GM20000 (cell line): ENCODE measurements at places on chromosomes 2 and 18.
A peak's percentile ranks its signal among the peaks of the same experiment; 100 is the strongest.

GRCh38 chr18:49865401-49865800 is 52.1 kb upstream of the ACAA2 start:
- DNase-seq = no peak

DNA sequence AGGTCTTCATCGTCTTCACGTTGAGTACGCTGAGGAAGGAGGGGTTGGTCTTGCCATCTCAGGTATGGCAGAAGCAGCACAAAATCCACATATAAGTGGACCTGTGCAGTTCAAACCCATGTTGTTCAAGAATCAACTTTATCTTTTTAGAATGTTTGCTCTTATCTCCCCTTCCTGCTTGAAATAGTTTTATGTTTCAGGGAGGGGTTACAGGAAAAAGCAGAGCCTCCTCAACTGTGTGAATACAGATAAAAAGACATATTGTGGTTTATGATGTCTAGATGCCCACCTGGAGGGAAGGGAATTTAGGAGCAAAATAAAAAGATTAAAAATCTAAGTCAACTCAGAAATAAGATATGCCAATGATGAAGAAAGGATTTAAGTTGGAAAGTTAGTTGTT is 75.9 kb downstream of the VRK2 start:
- DNase-seq = no peak

DNA sequence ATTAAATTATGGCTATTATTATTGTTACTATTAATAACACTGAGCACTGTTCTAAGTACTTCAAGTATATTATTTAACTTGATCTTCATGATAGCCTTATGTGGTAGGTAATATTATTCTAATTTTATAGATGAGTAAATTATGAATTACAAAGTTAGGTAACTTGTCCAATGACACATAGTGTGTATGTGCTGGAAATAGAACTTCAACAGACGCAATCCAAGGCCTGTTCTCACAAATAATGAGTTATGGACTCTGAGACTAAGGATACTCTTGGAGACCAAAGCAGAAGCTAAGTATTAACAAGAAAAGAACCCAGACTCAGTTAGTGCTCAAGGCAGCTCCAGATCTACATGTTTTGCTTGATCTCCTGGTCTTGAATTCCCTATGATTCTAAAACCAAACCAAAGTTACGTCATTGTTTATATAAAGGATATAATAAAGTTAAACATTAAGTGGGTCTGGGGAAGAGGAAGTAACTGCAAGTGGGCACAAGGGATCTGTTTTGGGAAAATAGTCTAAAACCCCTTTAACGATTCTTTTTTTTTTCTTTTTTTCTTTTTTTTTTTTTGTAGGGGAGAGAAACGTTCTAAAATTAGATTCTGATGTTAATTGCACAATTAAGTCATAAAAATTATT is 211.3 kb downstream of the ERBB4 start:
- DNase-seq = no peak

DNA sequence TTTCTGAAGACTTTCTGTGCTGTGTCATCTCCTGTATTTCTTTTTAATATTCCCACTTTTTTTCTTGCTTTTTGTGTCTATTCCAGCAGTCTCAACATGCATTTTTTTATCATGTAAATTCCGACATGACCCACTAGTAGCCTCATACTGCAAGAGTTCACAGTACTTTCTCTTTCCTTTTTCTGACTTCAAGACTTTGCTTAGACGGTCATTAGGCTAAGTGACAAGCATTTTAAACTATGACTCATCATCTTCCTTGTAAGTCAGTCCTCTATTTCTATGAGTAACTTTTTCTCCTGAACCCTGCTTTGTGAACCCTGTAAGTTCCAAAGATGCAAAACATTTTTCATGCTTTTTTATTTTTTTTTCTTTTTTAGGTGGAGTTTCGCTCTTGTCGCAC is 381.2 kb downstream of the TXNL1 start:
- DNase-seq = peak; percentile 20

- DNase-seq = no peak
Observed at GRCh38 chr2:85987266-85988174, 98.7 kb upstream of the ST3GAL5 start.

DNA sequence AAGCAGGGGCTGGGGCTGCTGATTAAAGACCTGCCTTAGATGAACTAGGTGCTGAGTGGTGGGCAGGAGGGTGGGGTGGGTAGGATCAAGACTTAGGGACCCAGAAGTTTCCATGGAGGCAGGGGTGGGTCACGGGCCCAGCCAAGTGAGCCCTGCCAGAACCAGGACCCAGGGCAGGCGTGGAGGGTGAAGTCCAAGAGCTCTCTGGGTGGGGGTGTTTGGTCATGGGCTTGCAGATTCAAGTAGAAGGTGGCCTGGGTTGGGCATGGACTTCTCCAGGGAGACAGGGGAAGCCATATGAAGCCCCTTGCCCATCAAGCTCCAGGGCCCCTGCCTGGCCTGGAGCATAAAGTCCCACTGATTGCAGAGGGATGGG is 168.8 kb downstream of the SMAD7 start:
- no peak for DNase-seq

GRCh38 chr18:48852292-48852691 is 98.5 kb downstream of the SMAD7 start:
- no peak for DNase-seq

DNA sequence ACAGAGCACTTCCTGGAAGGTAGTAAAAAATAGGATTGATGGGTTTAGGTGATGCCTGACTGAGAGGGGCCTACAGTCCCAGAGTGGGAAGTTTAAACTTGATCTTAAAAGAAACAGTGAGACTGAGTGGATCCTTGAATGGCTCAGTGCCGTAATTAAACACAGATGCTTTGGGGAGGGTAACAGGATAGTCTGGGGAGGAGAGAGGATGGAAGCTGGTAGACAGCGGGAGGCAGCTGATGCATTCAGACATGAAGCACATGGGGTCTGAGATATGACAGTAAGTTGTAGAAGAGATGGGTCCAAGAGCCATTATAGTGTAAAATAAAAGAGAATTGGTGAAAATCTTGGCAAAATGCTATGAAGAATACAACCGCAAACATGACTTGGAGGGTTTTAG is 54.4 kb downstream of the AOX1 start:
- DNase-seq = no peak

DNA sequence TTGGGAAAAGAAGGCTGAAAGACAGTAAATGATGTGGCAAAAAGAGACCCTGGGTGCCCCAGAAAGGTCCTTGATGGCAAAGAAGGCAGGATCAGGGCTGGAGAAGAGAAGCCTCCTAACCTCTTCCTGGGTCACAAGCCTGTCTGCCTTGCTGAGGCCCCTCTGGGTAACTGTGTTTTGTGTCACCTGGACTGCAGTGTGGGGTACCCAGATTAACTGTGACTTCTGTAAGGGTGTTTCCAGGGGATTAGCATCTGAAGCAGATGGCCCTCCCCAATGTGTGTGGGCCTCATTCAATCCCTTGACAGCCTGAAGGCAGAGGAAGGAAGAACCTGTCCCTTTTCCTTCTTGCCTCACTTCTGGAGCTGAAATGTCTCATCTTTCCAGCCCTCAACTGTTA is 35.6 kb upstream of the APCDD1 start:
- no peak for DNase-seq

- DNase-seq = no peak
Observed at GRCh38 chr2:204972606-204973336, 427.5 kb downstream of the PARD3B start.

- DNase-seq = no peak
Observed at GRCh38 chr2:215355801-215356200, 43.9 kb downstream of the ATIC start.

DNA sequence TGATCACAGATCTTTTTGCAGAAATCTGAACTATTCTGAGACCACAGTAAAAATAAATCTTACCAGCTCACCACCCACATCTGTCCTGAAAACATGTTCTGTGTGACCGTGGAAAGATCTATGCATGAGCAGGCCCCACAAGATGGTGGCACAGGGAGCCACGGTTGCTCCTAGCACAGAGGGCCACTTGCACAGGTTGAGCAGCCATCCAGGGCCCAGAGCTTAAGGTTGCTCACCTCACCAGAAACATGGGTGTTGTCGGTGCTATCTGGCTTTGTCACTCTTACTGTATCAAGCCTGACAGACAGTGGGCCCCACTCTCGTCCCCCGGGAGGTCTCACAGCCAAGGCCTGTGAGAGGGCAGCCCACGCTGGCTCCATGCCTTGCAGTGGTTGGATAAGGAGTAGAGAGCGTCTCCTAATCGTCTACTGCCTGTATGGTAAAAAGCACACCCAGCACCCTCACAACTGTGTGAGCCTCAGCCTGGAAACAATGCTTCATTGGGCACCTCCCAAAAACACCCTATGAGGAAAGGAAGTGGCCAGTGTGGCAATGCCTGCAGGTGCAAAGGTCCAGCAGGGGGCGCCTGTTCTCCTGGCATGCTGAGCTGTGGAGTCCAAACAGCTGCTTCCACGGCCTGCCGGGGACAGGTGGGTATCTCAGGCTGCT is 19.6 kb downstream of the TUBB6 start:
- peak; percentile 85 for DNase-seq

GRCh38 chr2:227325839-227326195 is 766 bp downstream of the MFF start:
- peak; percentile 33 for DNase-seq
